ENCODE measurements at places on chromosomes 13 and 19. TPM values are rescaled to one million over a fixed set of nuclear protein-coding genes. Genes with fewer than 3 reads are reported as not detected.

The GPR4 gene
- not detected for polyA plus RNA-seq

The DAND5 gene
- not detected for polyA plus RNA-seq

The WDR87 gene
- polyA plus RNA-seq, result not detected

The FUT6 gene
- not detected for polyA plus RNA-seq

DNA sequence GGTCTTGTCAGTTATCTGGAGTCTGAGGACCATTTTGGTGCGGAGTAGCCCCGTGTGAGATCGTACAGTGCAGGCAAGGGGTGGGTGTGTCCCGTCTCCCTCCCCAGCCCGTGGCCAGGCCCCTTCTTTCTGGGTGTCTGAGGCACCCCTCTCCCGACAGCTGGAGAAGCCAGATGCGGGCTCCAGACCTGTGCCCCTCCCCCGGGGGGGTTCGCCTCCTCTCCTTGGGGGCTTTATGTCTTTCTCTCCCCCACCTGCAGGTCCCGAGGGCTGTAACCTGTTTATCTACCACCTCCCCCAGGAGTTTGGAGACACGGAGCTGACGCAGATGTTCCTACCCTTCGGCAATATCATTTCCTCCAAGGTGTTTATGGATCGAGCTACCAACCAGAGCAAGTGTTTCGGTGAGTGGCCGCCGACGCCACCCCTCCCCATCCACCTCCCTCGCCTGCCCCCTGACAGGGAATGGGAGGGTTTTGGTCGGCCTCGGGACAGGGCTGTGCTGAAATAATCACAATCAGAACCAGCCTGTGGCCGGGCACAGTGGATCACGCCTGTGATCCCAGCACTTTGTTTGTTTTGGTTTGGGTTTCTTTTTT is 65.6 kb downstream of the CELF5 start:
- no peak for DNase-seq

GRCh38 chr13:59250336-59251189 is 913.2 kb downstream of the DIAPH3 start:
- DNase-seq, result no peak

DNA sequence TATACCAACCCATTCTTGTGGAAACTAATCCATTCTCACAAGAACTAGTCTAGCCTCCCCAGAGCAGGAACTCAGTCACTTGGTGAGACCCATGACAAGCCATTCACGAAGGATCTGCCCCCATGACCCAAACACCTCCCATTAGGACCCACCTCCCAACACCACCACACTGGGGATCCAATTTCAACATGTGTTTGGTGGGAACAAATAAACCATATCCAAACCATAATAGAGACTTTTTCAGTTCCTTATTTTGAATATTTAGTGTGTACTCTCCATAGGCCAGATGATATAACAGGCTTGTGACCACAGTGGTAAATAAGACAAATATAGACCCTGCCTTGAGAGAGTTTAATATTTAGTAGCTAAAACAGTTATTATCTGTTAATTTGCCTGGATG is 227.5 kb upstream of the SERP2 start:
- DNase-seq, result no peak
